ENCODE measurements at places on chromosomes 13 and 19. TPM values are rescaled to one million over a fixed set of nuclear protein-coding genes. Genes with fewer than 3 reads are reported as not detected.
A peak's percentile ranks its signal among the peaks of the same experiment; 100 is the strongest.

GRCh38 chr19:13181747-13182388 lies 31.7 kb downstream of the IER2 start:
- peak; percentile 73 for DNase-seq

GRCh38 chr19:20287070-20287469 lies 120.1 kb downstream of the ZNF486 start:
- DNase-seq = no peak

- no peak for DNase-seq
These were observed 22.1 kb downstream of the CLEC11A start for GRCh38 chr19:50745221-50745620.

DNA sequence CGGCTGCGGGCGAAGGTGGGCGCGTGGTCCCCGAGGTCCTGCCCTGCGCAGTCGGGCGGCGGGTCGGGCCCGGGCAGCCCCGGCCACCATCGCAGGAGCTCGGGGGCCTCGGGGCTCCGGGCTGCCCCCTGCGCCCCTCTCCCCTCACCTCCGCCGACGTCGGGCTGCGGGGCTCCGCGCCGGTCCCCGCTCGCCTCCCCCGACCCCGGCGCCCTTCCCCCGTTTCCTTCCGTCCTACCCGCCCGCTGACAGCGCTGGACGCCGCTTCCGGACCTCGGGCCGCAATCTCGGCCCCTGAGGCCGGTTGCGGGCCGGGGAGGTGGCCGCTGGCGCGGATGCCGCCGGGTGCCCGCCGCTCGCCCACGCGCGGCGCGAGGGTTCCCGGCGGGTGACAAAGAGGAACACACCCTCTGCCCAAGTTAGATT lies 720 bp downstream of the FARP1 start:
- DNase-seq = no peak

DNA sequence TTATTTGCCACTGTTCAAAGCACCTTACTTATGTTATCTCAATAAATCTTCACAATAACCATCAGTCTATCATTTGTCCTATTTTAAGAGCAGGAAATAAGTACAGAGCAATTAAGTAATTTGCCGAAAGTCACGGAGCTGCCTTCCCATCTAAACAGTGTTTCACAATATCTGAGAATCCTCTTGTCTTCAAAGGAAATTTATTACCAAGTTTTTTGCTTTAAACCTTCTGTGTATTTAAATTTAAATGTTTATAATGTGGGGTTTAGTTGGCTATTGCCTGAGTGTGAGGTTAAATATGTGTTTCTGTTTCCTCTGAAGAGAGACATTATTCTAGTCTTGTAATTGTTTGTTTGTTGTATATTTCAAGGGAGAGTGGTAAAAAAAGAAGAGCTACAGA lies 633.1 kb downstream of the EFNB2 start:
- DNase-seq = no peak

- DNase-seq = no peak
These were observed 335.1 kb downstream of the GPC6 start for GRCh38 chr13:93561576-93562225.

- no peak for DNase-seq
These were observed 300.1 kb downstream of the COG6 start for GRCh38 chr13:39955560-39955959.

GRCh38 chr19:1222394-1222793 lies 15.4 kb downstream of the CBARP start:
- DNase-seq = no peak

DNA sequence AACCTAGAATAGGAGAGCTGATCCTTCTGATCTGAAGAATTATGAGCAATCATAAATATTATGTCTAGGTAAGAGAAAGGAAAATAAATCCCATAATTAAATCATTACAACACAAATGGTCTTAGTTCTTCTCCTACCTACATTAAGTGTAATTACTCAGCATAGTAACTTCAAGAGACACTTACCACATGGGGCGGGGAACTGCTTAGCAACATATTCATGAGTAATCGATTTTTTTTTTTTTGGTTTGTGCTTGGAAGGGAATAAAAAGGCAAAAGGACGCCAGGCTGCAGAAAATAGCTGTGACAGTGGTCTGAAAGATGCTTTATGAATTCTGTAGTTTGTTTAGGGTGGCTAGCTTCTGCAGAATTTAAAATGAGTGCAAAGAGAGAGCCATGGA lies 103.3 kb upstream of the HTR2A start:
- no peak for DNase-seq

DNA sequence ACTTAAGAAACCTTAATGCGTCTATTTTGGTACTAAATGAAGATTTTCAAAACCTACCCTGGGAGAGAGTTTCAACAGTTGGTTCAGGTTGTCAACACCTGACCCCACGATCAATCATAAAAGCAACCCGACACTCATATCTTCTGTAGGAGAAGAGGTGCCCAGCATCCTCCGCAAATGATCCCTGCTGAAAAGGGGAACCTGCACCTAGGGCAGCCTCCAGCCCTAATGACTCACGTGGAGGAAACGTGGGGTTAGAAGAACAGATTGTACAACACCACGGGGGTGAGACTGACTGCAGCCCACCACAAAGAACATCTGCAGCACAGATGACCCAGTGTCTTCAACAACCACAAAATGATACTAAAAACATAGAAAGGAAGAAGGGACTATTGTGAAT lies 116.3 kb downstream of the RAB20 start:
- DNase-seq = no peak

DNA sequence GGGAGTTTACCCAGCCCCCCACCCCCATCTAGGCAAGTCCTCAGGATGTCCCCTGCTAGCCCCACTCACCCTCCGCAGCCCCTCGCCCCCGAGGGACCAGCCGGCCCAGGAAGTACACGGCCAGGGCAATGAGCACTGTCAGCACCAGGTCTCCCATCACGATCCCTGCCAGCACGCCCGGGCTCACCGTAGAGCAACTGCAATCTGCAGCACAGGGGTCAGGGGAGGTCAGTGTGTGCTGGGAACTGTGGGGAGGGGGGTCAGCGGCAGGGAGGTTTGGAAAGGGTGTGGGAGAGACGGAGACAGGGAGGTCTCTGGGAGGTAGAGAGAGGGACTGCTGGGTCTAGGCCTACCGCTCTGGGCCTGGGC lies 734 bp downstream of the TYROBP start:
- DNase-seq = no peak

DNA sequence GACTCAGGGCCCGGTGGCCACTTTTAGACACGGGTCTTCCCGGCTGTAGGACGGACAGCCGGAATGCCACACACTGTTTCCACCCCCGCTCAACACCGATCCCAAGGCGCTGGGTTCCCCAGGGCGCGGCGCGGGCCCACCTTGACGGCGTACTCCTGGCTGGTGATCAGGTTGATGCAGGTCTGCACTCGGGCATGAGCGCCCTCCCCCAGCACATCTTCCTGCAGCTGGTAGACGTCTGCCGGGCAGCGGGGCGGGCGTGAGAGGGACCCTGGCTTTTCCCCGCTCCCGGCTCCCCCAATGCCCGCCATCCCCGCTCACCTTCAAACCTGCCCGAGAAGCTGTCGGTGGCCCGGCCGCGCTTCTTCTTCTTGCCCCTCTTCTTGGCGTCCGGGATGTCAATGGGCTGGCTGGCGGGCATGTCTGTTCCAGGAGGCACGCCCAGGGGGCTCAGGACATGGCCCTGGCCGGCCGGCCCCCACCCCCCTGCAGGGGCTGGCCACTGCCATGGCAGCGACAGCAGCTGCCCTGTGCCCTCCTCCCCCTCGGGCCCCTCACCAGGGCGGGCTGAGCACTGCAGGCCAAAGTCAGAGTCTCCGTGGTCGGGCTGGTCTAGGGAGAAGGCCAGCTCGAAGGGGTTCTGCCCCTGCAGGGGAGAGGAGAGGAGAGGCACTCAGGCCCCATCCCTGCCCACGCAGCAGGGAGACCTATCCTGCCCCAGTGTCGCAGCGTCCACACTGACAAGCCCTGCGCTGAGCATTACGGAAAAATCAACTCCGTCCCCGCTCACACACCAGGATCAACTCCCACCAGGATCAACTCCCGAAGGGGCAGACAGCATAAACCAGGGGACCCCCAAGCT lies 4.8 kb downstream of the MKNK2 start:
- no peak for DNase-seq

The MBD3L2 gene
- not detected for polyA plus RNA-seq

The KIR2DL3 gene
- 0.16 TPM for polyA plus RNA-seq

The FFAR2 gene
- 0.19 TPM for polyA plus RNA-seq

The ZSCAN4 gene
- polyA plus RNA-seq = 0.15 TPM
